Activated CD4-positive, alpha-beta memory T cell treated with anti-CD3 and anti-CD28 coated beads, Interleukin-2, amount 10 ng/mL, durations not matched to agents 7 days and 5 days (primary cell): ENCODE measurements at places on chromosomes 12 and 14.
A peak's percentile ranks its signal among the peaks of the same experiment; 100 is the strongest.

DNA sequence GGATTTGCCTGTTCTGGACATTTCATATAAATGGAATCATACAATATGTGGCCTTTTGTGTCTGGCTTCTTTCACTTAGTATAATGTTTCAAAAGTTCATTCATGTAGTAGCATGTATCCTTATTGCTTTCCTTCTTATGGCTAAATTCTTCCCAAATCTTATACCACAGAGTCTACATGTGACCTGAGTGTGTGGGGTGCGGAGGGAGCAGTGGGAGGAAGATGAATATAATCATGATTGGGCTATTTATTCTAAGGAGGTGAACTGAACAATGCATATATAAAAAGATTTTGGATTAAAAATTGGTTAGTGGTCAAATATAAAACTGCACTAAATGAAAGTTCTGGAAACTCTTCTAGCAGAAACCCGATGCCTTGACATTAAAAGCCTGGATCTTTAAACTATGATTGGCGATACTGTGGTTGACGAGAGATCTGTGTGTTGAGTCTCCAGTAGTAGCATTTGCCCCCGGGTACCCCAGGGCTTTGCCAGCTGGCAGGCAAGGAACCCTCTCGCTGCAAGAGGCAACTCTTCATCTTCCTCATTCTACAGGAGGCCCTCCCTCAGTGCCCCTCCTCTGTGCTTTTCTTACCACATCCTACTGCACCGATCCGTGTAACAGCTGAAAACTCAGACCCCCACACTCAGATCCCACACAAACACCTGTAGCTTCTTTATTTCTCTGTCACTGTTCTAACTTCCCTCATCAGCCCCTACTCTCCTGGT, 2.6 kb downstream of the CYP46A1 start:
- peak; percentile 14 for DNase-seq

DNA sequence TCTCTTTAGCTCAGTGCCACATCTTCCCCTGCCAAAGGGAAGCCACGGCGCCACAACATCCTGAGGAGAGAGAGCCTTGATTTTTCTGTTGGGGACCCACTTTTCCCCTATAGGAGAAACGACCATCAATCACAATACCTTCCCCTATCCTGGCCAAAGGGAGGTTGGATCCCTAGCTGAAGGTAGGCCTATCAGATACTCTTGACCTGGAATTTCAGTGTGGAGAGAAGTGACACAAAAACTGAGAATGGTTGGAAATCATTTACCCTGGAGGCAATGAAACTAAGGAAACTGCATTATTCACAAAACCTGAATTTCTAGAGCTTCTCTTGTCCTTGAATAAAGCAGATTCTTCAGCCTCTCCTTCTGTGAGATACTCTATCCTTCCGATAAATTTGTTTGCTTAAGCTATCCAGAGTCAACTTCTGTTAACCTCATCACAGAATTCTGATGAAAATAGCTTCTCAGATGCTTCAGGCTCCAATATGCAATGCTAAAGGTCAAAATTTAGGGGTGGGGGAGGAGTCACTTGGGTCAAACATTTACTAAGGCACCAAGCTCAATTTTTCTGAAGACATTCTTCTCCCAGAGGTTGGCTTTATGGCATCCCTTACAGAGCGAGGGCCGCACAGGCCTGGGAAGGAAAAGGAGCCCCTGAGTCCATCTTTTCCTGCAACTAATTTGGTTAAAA, 27.0 kb upstream of the DUSP6 start:
- DNase-seq: no peak

GRCh38 chr12:53223389-53224060, 8.5 kb downstream of the RARG start:
- DNase-seq: no peak

DNA sequence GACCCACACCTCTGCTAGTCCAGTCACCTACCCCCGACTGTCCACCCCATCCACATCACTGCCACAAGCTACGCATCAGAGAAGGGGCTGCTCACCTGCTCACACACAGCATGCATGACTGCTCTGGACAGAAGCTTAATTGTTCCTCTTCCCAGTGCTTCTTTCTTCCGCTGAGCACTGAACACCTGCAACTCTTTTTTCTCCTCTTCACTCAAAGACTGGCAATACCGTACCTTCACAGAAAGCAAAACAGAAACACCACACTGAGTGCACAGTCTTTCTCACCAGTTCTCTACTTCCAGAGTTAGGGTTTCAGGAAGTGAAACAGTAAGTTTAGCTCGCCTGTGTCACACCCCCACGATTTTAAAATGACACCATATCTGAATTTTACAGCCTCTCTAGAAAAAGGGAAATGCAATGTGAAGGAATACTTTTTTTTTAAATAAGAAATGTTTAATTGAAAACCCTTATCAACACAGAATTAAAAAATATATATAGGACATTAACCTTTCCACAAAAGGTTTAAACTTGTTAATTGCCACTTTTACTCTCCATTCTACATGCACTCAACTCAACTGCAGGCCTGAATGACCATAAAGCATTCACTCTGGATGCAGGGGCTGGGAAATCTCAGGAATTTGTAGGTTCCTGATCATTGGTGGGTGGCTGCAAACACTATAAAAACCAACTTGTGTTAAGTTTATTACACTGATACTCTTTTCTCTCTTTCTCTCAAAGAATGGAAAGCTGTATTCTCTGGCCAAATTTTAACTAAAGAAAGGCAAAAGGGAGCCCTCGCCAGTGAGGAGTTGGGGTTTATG, 120.0 kb downstream of the PRICKLE1 start:
- DNase-seq: no peak

GRCh38 chr12:51183816-51184215, 10.9 kb upstream of the TFCP2 start:
- no peak for DNase-seq

- peak; percentile 43 for DNase-seq
Measured at GRCh38 chr12:19382111-19382526, 57.2 kb upstream of the AEBP2 start.

DNA sequence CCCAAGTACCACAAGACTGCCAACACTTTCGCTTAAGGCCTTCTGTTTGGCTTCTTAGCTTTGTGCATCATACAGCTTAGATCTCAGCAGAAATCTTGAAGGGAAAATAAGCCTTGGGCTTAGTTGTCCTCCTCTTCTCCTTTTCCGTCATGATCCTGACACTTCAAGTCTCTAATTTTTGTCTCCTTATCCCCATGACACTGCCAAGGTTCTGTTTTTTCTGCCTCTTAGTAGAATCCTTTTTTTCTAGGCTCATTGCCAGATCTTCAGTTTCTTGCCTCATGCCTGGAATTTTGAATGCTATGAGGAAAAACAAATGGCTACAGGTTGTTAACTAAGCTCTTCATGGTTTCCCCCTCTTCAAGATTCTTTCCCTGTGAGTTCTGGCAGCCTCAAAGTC, 450.4 kb downstream of the LRFN5 start:
- no peak for DNase-seq

- DNase-seq: no peak
Measured at GRCh38 chr14:72774894-72775620, 118.8 kb downstream of the DPF3 start.

GRCh38 chr14:94602722-94603121, 9.5 kb upstream of the SERPINA3 start:
- no peak for DNase-seq

GRCh38 chr12:29552994-29553748, 55.7 kb upstream of the OVCH1 start:
- DNase-seq: no peak

DNA sequence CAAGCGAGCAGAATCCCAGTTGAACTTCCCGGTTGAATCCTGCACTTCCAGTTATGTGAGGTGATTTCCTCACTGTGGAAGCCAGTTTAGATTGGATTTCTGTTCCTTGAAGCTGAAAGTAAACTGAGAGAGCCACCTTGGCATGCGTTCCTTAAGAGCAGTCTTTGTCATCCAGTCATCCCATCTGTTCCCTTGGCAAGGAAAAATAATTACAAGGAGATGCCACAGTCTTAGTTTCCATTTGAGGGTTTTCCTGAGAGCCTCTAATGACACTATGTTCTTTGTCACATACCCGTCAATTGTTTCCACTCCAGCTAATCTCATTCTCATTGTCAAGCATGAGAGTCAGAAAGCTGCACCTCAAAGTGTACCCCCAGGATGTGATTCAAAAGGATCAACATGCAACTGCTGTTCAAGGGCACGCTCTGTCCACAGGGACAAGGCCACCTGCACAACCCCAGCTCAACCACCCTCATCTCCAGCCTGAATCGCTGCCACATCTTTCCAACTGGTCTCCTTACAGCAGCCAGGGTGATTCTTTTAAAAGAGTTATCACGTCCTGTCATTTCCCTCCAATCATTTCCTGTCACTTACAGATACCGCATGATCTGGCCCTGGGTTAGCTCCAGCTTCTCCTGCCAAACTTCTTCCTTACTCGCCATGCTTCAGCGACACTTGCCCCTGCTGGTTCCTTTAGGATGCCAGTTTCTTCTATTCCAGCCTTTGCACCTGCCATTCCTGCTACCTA, 18.0 kb upstream of the TCP11L2 start:
- no peak for DNase-seq

GRCh38 chr12:86669010-86669409, 412.8 kb upstream of the MGAT4C start:
- no peak for DNase-seq
